ENCODE measurements at places on chromosomes 12 and 14.

- no peak for DNase-seq
Observed at GRCh38 chr12:68899251-68899771, 33.7 kb downstream of the CPM start.

GRCh38 chr12:47038270-47038748, 41.1 kb upstream of the PCED1B start:
- DNase-seq: no peak

DNA sequence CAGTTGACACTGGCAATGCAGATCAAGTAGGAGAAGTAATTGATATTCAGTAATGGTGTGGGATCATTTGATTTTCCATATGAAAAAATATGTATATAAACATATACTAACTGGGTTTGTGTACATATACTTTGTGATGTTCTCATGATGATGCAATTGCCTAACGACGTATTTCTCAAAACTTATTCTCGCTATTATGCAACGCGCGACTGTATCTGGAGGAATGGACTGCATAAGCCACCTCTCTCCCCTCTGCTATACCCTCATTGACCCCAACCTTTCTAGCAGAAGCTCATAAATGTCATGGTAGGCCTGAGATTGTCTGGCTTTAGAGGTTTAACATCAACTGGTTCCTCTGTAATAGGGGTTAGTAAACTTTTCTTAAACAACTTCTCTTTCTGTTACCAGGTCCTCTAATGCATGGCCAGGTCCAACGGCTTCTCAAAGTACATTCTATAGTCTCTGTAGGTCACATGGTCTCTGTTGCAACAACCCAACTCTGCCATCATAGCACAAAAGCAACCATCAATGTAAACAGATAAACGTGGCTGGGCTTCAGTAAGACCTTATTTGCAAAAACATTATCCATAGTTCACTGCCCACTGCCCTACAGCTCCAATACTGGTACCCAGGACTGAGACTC, 59.3 kb downstream of the FOXN3 start:
- DNase-seq: no peak

GRCh38 chr14:93764211-93764659, 24.1 kb downstream of the PRIMA1 start:
- no peak for DNase-seq

DNA sequence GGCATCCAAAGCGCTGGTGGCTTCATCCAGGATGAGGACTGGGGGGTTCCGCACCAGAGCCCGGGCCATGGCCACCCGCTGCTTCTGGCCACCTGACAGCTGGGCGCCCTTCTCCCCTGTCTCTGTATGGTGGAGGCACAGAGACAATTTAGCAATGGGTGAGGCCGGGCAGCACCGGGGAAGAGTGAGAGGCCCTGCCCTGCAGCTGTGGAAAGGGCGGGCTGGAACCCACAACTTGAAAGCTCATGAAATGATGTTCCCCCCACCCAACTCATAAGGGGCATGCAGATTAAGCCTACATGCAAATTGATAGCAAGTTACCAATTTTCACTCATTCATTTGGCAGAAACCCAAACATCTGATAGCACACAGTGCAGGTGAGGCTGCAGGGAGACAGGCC, 34.1 kb downstream of the ABCB9 start:
- no peak for DNase-seq

DNA sequence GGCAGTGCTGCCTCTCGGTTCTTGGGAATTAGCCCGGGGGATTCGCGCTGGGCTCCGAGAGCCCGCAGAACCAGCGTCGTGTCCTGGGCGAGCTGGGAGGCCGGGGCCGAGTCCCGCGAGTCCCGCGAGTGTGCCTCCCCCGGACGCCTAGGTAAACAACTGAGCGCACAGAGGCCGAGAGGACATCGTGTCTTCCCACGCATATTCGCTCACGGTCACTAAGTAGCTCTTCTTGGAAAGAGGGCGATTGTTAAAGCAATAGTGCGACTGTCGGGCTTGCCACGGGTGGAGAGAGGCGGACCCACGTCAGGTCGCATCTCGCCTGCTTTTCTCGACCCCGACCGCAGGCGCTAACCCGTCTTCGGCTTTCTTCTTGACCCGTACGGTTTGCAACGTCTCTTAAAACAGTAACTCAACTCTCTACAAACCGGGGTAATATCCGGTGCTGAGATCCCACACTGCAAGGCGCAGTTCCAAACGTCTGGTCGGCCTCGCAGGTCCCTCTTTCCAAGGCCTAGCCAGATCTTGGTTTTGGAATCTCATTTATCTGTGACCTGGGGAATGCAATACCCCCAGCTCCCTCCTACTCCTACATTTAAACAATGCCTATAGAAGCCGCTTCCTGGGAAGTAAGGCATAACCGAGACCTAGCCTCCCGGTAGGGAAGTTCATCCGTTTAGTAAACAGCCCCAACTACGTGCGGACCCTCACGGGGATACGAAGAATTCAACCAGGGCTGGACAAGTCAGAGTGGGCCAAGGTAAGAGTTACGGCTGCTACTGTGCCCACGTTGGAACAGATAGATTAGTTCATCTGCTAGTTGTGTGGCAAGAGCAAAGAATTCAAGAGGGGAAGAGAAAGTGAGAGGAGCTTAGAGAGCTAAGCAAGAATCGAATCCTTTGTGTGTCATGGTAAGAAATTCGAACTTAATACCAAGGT, 736 bp upstream of the PHLDA1 start:
- no peak for DNase-seq

GRCh38 chr14:52313462-52313861, 650 bp upstream of the PTGER2 start:
- DNase-seq: no peak

DNA sequence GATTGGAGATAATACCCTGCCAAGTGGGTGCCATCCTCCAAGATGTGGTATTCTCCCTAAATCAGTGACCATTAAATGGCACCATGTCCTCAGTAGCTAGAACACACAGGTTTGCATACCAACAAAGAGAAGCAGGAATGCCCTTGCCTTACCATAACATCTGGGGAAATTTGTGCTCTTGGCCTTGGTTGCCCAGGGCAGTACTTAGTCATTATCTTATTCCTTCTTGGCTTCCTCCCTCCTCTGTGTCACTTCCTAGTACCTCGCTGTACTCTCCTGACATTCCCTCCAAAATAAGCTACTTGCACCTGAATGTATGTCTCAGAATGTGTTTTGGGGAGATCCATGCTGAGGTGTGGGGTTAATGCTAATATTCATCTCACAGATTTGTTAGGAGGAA, 43.4 kb downstream of the GPR65 start:
- DNase-seq: no peak

DNA sequence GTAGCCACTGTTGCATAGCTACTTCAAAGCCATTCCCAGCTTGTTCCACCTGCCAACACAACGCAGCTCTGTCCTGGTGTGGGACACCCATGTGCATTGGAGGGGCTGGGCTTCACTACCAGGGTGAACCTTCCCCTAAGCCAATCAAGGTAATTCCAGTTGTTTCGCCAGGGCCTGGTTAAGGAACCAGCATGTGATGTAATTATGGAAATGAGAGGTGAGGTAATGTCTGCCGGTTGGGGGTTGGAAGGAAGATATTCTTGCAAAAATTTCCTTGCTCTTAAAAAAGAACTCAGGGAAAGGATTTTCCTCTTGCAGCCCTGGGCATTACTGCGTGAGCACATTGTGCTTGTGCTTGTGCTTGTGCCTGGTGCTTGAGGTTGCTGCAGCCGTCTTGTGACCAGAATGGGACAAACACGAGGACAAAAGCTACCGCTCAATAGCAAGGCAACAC, 14.9 kb downstream of the TUBA1C start:
- no peak for DNase-seq

All from activated CD8-positive, alpha-beta memory T cell treated with anti-CD3 and anti-CD28 coated beads for 48 hours (primary cell).